MV-4-11 (cell line): ENCODE measurements at places on chromosomes 2 and 18.

- peak; percentile 67 for DNase-seq
Observed at GRCh38 chr2:27772804-27773203, 1.3 kb downstream of the MRPL33 start.

- DNase-seq: no peak
Observed at GRCh38 chr2:148974095-148974494, 64.4 kb upstream of the LYPD6B start.

DNA sequence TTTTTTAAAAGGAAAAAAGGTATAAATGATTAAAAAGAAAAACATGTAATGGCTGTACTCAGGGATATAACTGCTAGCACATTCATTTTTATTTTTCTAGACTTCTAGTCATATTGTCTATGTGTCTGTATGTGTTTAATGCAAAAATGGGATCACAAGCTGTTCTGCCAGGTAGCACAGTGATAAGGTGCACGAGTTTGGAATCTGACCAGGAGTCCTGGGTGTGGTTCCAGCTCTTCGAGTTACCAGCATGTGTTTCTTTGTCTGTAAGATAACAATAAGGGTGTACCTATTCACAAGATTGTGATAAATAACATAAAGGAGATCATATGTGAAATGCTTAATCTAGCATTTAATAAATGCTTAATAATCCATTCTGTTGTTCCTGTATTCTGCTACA lies 145.3 kb downstream of the PKP4 start:
- DNase-seq: no peak

DNA sequence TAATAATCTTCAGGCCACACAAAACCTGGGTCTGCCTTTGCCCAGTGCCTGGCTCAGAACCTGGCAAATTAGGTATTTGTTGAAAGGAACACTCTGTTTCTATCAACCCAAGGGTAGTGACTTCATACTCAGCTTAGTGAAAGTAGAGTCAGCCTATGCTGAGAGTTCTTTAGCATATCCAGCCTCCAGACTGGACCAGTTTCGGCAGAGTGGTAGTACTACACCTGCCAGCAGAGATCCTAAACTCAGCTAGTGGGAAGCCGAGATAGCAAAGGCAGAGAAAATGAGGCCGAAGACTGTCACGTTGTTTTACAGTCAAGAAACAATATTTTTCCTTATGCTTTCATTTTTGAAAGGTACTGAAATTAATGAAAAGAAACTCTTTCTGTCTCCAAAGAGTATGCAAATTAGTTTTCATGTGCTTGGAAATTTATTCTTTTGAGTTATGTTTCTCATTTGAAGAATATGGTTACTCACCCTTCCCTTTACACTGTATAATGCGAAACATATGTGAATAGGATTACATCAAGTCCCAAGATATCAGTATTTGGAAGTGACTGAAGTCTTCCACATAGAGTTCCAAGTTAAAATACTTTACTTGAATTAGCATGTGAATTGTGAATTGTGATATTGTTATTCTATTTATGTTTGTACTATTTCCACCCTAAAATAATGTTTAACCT lies 52.2 kb upstream of the UGP2 start:
- no peak for DNase-seq

- no peak for DNase-seq
Observed at GRCh38 chr18:11857177-11857887, 6.1 kb downstream of the CHMP1B start.

DNA sequence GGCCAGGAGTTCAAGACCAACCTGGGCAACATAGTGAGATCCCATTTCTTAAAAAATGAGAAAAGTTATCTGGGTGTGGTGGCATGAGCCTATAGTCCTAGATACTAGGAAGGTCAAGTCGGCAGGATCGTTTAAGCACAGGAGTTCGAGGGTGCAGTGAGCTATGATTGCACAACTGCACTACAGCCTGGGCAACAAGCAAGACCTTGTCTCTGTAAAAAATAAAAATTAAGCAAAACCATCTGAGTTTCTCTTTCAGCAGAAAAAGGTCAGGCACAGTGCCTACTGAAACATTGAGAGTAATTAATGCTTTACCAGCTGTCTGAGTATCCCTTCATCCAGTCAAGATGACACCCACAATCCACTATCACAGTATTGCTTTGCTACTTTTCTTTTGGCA lies 258.3 kb downstream of the MBD5 start:
- no peak for DNase-seq

GRCh38 chr2:71513721-71514120 lies 60.4 kb downstream of the DYSF start:
- no peak for DNase-seq
